ENCODE measurements at places on chromosomes 12 and 14.

DNA sequence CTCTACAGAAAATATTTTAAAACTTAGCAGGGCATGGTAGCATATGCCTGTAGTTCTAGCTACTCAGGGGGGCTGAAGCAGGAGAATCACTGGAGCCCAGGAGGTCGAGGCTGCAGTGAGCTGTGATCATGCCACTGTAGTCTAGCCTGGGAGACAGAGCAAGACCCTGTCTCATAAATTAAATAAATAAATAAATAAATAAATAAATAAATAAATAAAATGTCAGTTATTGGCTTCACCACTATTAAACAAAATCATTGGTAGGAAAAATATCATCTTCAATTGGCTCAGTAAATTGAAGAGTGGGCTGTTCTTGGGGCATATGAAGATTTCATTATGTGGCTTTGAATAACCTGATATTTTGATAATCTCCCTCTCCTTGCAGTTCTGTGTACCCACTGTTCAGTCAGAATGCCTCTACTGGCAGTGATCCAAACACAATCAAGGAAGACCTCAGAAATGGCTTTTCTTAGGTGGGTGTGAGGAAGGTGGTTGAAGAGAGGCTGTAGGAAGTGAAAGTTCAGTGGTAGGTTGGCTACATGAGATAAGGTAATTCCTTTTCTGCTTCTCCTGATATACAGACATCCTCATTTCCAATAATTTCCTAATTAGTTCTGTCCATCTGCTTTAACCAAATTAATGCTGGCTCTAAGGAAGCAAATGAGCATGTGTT, 175.8 kb downstream of the MSRB3 start:
- no peak for DNase-seq

- no peak for DNase-seq
Observed at GRCh38 chr14:39023939-39024871, 78.8 kb downstream of the SEC23A start.

DNA sequence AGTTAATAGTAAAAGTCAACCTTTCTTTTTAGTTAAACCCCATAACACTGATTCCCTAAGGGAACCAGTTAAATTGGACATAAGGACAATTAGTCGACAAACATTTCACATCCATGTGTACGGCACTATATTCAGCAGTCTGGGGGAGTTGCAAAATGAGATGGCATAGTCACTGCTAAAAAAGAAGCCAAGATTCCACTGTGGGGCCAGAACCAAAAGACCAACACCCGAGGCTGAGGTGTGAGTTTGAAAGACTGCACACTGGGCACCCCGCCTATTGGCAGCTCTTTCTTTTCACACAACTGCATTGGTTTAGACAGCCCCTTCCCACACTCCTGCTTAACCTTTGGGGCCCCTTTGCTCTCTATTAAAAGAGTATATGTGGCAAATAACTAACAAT, 16.7 kb downstream of the SETD3 start:
- DNase-seq, result no peak

GRCh38 chr14:80426683-80427082, 215.4 kb upstream of the DIO2 start:
- no peak for DNase-seq

DNA sequence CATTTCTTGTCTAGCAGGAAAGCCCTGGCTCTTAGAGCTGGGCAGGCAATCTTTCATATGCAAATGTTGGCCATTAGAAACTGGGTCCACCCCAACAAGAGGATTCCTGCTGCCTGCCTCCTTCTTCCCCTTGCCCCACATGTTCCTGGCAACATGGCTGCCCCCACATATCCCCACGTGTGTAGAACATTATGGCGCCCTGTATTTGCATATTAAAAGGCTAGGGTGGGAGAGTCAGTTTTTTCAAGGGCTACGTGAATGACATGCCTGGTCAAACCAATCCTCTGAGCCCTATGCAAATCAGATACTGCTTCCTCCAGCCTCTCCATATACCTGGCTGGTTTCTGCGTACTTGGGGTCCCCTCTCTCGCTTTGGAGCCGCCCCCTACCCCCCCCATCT, 514.0 kb downstream of the FUT8 start:
- DNase-seq, result no peak
